Stimulated activated CD8-positive, alpha-beta memory T cell treated with anti-CD3 and anti-CD28 coated beads, Interleukin-7, amount 100 ng/mL, for 48 hours (primary cell): ENCODE measurements at places on chromosomes 5 and 9.

GRCh38 chr9:2621722-2622460 is at the start of gene VLDLR:
Gene VLDLR (plus strand): TSS chr9:2621787. CDS start chr9:2622190, 403 bp downstream.
- DNase-seq: no peak

- DNase-seq: no peak
Observed at GRCh38 chr9:134944351-134944802, 26.7 kb upstream of the FCN1 start.

- no peak for DNase-seq
Observed at GRCh38 chr9:89442501-89442978, 55.4 kb downstream of the SEMA4D start.

DNA sequence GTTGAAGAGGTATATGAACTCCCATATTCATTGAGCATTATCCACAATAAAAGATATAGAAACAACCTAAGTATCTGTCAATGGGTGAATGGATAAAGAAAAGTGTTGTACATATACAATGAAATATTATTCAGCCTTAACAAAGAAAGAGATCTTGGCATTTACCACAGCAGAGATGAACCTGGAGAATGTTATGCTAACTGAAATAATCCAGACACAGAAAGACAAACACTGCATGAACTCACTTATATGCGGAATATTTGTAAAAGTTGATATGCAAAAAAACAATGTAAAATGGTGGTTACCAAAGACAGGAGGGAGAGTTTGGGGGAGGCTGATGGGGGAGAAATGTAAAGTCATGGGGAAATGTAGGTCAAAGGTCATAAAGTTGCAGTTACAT is 278.7 kb downstream of the ZNF608 start:
- no peak for DNase-seq

DNA sequence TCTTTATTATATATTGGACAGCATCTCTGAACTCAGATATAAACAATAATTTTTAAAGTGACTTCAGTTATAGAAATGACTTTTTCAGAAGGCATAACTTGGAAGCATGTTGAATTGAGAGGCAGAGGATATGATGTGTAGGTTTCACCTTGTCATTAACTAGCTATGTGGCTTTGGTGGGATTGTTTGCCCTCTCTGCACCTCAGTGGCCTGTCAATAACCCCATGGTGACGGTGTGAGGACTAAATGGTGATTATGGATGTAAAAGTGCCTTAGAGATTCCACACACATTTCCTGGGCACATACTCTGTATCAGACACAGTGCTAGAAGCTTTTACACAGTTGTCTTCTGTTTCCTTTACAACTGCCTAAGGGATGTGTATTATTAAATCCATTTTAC is 234.9 kb upstream of the TRIM32 start:
- DNase-seq: no peak

GRCh38 chr5:43773478-43773844 is 170.5 kb downstream of the NNT start:
- DNase-seq: no peak

GRCh38 chr5:32251871-32252458 is 60.8 kb downstream of the MTMR12 start:
- no peak for DNase-seq

GRCh38 chr5:4083591-4084337 is 488.1 kb downstream of the IRX1 start:
- DNase-seq: no peak
